Stimulated activated CD4-positive, alpha-beta T cell treated with anti-CD3 and anti-CD28 coated beads, Interleukin-12 subunit alpha, Interleukin-12 subunit beta, amount 100 ng/mL, for 24 hours (primary cell): ENCODE measurements at places on chromosomes 6 and 20.

GRCh38 chr6:112835078-112835477 lies 487.9 kb downstream of the RFPL4B start:
- no peak for DNase-seq

- DNase-seq = no peak
Measured at GRCh38 chr6:33206027-33206863, 1.8 kb downstream of the HSD17B8 start.

GRCh38 chr6:5518936-5519491 lies 257.7 kb downstream of the FARS2 start:
- no peak for DNase-seq

DNA sequence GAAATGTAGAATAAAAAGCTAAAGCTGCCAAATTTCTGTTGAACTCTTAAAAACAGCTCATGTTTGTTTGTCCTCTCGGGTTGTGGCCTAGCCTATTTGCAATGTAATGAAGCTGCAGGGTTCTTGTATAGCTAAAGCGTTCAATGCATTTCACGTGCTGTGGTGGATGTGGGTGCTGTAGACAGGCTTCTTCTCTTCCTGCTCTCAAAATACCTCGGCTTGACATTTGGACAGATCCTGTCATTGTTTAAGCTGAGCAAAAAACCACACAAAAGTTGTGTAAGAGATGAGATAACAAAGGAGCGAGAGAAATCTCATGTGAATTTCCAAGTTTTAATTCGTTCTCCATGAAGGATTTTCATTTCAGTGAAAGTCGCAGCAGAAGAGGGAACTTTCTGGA lies 196.3 kb upstream of the UST start:
- DNase-seq = no peak

- no peak for DNase-seq
Measured at GRCh38 chr20:45088247-45088646, 12.7 kb downstream of the KCNS1 start.

GRCh38 chr20:52867305-52867704 lies 104.9 kb upstream of the TSHZ2 start:
- DNase-seq = no peak

DNA sequence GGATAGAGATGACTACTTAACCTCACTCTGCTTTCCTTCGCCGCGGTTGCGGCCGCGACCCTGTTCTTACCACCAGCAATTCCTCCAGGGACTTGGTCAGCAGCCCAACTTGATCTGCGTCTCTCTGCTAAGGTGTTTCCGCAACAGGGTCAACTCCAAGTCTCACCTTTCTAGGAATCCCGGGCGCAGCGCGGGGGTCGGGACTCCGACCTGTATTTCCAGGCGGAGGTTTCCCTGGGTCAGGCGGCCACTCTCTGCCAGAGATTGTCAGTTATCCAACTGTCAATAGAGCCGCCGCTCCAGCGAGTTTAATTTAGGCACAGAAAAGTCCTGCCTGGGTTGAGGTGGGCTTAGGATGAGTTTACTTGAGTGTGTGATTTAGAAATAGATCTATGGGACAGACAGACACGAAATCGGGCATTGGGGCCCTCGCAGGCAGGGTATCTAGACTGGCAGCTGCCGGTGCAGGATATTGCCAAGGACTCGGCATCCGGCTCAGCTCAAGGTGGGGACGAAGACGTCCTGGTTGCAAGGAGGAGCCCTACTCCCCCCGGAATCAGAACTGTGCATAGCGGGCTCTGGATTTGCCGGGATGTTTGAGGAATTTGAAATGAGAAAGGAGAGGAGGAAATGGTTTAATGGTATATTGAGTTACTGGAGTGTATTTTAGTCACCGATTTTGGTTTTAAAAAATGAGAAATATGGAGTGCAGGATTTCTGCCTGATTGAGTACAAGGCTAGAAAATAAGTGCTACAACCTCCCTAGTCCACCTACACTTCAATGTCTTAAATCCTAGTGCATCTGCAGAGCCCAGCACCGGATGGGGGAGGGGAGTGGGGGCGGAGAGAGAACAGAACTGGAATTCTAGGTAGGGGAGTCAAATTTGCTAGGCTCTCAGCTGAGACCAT lies 23.7 kb downstream of the POM121L2 start:
- DNase-seq = no peak

DNA sequence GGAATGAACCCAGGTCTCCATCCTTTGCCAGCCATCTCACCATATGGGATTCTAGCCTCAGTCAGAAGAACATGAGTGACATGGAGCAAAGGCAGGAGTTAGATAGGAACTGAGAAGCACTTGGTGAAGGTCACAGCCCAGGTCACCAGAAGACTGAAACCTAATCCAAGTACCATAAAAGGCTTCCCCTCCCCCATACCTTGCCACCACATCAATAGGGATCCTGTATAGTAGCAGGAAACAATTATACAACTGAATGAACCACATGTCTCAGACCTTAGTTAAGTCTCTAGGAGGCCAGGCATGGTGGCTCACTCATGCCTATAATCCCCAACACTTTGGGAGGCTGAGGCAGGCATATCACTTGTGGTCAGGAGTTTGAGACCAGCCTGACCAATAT lies 49.6 kb downstream of the KIZ start:
- DNase-seq = no peak

DNA sequence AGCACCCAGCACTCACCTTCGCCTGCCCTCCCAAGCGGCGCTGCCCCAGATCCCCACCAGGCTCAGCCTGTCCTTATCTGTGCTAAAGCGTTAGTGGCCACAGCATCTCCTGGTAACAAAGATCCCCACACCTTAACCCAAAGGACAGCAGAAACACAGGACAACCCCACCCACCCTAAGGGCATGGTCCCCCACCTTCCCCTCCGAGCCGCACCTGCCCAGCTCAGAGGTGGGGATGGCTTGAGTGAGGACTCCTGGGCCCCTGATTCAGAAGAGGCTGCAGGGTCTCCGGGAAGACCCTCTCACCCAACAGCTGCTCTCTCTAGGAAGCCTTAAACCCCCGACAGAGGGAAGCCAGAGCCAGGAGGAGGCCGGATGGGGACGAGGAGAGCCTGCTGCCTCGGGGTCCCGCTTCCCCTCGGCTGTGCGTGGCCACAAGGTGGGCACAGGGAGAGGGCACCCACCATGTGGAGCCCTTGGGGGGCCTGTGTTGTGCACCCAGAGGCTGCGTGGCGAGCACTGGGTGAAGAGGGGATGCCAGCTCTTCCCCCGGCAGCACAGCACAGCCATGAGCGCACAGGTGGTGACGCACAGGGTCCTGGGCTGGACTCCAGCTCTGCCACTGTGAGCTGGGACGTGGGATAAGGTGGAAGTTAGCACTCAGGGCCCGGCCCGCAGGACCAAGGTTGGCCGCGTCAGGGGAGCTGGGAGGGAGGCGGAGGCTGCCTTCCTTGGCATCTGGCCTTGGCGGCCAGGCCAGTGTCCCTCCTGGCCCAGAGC lies 31.9 kb upstream of the MRGBP start:
- no peak for DNase-seq

- no peak for DNase-seq
Measured at GRCh38 chr6:149267072-149267471, 50.4 kb upstream of the TAB2 start.

GRCh38 chr6:41647061-41647511 lies 8.8 kb downstream of the MDFI start:
- no peak for DNase-seq

GRCh38 chr6:3800850-3801591 lies 48.2 kb upstream of the FAM50B start:
- DNase-seq = no peak

- no peak for DNase-seq
Measured at GRCh38 chr6:30589754-30590358, 18.6 kb downstream of the ABCF1 start.

- no peak for DNase-seq
Measured at GRCh38 chr6:14713008-14713960, 532.6 kb upstream of the JARID2 start.

- no peak for DNase-seq
Measured at GRCh38 chr20:38299963-38300362, 4.0 kb upstream of the BPI start.

- no peak for DNase-seq
Measured at GRCh38 chr6:138092686-138093085, 14.5 kb downstream of the PERP start.

DNA sequence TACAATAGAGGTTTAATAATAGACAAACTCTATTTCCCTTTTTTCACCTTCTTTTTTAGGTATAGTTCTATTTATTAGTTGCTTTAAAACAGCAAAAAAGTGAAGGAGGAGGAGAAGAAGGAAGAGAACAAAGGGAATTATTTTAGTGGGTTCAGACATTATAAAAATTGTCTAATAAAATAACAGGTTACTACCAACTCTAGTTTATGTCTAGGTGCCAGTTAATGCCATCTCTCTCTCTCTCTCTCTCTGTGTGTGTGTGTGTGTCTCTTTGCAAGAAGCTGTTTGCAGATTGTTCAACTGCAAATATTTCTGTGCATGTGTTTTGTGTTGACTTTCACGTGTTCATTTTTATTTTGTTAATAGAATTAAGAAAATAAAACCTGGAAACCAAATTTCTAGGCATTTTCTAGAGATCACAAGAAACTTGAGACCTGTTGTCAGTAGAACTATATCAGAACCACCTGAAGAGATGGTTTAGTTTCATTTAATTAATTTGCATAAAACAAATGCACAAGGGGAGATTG lies 313.5 kb upstream of the SGK1 start:
- no peak for DNase-seq

DNA sequence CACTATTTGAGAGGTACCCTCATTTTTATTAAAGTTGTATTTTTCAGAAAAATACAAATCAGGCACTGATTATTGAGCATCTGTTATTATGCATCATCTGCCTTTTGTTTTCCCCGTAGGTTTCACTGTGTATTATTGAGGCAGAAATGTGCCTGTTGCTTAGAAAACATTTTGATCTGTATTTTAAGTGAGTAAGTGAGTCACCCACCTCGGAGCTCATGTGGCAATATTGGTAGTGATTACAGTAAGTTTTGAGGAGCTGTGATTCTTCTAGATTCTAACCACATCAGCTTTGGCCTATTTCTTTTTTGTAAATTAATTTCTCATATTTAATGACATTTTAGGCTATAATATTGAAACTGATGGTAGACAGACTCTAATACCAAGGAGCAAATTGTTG lies 59.6 kb upstream of the LAMP5 start:
- DNase-seq = no peak

- no peak for DNase-seq
Measured at GRCh38 chr20:48749437-48749836, 78.4 kb downstream of the PREX1 start.

GRCh38 chr6:14428269-14428668 lies 310.7 kb downstream of the CD83 start:
- DNase-seq = no peak

GRCh38 chr20:41178904-41179432 lies 41.6 kb downstream of the PLCG1 start:
- DNase-seq = no peak

- DNase-seq = no peak
Measured at GRCh38 chr6:109693111-109693510, 2.0 kb downstream of the FIG4 start.

- DNase-seq = no peak
Measured at GRCh38 chr20:51608061-51608460, 65.5 kb upstream of the NFATC2 start.

DNA sequence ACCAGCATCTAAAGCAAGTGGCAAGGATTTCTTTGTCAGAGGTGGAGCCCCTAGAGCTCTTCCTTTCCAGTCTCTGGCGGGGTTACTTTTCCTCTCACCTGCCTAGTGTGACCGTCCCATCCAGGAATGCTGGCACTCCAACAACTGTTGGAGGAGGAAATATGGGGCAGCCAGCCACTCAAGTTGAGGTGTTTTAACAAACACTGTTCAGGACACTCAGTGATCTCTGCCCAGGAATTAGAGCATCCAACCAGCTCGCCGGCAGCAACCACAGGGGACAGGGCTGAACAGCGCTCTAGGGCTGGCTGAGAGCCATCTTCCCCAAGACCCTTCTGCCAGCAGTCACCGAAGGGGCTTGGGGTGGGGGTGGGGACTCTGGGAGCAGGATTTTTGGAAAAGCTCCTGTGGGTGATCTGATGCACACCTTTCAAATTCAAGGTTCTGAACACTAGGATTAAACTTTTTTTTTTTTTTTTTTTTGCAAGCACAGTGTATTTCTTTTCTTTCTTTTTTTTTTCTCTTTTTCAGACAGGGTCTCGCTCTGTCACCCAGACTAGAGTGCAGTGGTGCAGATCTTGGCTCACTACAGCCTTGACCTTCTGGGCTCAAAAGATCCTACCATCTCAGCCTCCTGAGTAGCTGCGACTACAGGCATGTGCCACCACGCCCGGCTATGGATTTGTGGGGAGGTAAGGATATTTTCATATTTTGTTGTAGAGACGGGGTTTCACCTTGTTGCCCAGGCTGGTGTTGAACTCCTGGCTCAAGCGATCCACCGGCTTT lies 28.4 kb upstream of the KCNK16 start:
- no peak for DNase-seq

GRCh38 chr6:17446713-17447112 lies 53.3 kb downstream of the CAP2 start:
- DNase-seq = no peak

DNA sequence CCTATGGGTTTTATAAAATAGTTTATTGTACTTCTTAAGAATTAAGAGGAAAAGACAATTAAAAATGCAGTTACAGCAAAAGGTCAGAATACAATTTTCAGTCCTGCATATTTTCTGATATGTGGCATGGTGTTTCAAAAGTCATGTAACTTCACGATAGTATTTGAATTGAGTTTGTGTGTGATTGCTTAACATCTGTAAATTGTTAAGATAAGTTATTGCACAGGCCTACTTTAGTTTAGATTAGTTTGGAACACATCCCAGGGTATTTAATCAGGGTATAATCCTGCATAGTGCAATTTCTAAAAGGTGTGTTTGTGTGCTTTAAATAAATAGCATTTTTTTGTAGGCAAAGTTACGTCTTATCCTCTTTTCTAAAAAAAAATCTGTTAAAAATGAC lies 289.6 kb downstream of the RIMS1 start:
- no peak for DNase-seq

DNA sequence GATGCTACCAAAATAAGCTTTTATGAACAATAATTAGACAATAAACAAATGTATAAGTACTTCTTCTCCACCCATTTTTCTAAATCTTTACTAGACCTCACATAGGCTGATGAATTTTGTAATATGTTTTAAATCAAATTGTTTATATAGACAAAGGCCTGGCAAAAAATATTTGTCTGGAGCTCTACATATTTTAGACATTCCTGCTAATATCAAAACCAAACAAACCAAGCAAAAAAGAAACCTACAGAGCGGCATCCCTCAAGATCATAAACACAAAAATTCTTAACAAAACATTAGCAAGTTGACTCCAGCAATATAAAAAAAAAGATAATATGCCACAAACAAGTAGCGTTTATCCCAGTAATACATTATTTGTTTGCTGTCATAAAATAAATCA lies 87.2 kb downstream of the ADAT2 start:
- no peak for DNase-seq

DNA sequence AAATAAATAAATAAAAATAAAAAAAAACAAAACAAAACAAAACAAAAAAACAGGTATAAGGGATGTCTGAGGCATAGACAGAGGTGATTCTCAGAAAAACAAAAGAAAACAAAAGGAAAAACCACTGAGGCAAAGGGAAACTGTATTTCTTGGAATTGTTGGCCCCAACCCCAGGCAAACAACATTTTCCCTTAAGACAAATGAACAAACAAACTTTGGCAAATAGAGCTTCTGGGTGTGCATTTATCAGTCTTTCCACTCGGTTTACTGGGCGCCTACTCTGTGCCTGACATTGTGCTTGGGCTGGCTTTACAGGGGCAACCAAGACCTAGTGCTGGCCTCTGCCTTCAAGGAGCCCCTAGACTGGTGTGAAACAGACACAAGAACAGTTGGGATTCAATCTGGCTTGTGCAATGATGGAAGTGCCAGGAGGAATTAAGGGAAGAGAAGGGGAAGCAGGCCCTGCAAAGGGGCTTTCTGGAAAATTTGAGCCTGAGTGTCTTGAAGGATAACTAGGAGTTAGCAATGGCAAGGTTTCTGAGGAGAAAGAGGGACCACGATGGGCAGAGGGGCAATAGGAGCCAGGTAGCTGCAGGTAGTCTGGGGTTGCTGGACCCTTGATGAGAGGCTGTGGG lies 33.8 kb upstream of the IER3 start:
- no peak for DNase-seq
